ENCODE measurements at places on chromosomes 13 and 19. TPM values are rescaled to one million over a fixed set of nuclear protein-coding genes. Genes with fewer than 3 reads are reported as not detected.

DNA sequence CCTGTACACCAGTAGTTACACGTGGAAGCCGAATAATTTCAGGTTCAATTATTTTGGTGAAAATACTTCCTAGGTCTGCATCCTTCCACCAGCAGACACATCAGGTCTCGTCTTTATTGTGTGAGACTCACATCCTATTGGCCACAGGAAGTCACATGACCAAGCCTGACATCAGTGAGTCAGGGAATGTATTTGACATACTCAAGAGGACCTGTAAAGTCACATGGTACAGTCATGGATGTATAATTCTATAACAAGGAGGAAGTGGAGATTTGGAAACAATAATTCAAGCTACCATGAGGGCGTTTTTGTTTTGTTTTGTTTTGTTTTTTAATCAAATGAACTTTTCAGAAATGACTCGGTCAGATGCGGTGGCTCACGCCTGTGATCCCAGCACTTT is 9.3 kb upstream of the HIF3A start:
- no peak for DNase-seq

LRG1 gene
- 0.49 TPM for polyA plus RNA-seq

CYP2B6 gene
- polyA plus RNA-seq, result 3.5 TPM

CLIP3 gene
- polyA plus RNA-seq, result 58.8 TPM

DNA sequence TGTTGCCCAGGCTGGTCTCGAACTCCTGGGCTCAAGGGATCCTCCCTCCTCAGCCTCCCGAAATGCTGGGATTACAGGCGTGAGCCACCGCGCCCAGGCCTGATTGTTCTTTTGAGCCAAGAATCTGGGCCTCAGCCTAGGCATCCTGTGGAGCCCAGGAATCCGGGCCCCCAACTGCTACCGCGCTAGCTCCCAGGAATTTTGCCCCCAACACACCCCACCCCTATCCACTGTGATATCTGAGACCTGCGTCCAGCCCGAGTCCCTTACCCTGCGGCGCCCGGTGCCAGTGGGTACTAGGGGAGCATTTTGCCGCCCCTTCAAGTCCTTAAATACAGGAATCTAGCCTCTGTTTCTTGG is 838 bp upstream of the MYADM start:
- no peak for DNase-seq

SMIM44 gene
- not detected for polyA plus RNA-seq

DNA sequence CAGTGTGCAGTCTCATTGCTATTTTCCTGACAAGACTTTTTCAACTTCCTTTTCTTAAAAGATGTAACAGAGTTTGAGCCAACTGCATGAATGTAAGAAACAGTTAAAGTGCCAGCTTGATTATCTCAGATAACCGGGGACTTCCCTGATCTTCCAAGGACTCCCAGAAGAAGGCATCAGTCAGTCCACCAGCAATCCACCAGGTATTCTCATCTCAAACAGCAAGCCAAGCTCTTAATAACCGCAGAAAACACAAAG is 350.1 kb downstream of the LIG4 start:
- DNase-seq, result no peak

SETDB2 gene
- 20.8 TPM for polyA plus RNA-seq

DNA sequence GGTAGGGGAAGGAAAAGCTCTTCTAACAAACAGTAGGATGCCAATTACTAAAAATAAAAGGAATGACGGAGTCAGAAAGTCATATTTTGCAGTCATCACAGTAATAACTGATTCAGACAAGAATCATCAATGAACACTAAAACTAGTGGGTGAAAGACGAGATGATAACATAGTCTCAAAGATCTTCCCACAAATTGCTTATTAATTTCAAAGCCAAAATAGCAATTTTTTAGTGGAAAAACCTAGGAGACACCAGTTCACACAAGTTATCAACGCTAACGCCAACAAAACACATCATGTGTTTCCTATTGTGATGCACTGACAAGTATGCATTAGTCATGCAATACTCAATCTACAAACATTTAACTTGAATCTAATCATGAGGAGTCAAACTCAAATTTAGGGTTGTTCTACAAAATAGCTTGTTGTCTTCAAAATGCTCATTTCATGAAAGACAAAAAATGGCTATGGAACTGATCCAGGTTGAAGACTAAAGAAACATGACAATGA is 18.6 kb downstream of the ZNF233 start:
- no peak for DNase-seq

DNA sequence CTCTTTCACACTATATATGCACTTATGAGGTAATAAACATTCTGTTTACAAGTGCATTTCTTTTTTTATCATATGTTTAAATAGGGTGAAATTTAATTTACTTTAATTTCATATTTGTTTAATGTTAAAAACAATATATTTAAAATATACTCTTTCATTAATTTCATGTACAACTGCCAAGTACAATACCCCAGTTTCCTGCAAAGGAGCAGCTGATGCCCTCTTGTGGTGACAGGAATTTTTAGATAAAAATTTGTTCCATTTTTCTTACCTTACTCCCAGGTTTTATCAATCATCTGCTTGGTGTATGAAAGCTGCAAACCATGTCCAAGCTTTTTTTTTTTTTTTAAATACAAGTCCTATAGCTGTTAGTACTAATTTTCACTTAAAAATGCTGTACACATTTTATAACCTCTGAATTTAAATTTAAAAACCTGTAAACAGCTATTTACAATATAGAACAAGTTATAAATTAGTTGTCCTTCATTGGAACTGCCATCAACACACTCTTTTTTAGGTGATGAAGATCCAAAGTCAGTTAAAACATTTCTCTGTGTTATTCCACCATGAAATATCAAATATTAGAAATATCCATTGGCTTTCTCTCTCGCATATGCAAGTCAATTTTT is 4.9 kb downstream of the PCDH20 start:
- no peak for DNase-seq

RTBDN gene
- 0.20 TPM for polyA plus RNA-seq

DNA sequence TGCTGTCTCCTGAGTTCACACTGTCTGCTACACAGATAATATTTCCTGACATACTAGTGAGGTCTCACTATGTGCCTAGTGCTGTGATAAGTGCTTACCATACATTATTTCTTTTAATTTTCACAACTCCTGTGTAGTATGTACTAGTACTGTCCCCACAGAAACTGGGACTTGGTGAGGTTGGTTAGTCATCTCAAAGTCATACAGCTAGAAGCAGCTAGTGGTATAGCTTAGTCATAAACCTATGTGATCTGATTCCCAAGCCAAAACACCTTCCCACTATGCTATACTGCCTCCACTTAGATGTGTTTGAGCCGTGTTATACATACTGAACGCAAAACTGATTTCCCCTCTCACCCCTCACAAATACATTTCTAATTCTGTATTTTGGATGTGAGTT is 10.5 kb downstream of the MTMR6 start:
- no peak for DNase-seq

LAIR2 gene
- not detected for polyA plus RNA-seq

- no peak for DNase-seq
Measured at GRCh38 chr13:113856716-113857065, 7.2 kb downstream of the GAS6 start.

- DNase-seq, result no peak
Measured at GRCh38 chr13:48977973-48978372, 2.3 kb downstream of the FNDC3A start.

- DNase-seq, result no peak
Measured at GRCh38 chr13:106129273-106129672, 406.2 kb downstream of the EFNB2 start.

DNA sequence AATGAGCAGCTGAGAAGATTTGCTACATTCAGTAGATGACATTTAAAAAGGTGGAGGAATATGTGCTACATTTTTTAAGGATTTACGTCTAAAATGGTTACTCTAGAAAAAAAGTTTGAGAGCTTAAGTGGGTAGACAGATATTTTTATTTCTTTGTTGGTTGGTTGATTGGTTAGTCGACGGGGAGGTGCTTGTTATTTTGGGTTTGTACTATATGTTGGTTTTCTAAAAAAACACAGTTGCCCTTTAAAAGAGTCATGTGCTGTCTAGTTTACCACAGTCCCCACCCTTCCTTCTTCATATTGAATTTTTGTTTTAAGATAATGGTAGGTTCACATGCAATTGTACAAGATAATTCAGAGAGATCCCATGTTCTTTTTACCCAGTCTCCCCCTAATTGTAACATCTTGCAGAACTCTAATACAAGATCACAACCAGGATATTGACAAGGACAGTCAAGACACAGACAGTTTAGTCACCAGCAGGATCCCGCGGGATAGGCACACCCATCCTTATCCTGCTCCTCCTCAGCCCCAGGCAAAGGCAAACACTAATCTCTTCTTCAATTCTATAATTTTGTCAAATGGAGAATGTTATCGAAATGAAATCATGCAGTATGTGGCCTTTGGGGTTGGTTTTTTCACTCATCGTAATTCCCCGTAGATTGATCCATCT is 171.4 kb downstream of the FOXO1 start:
- DNase-seq, result no peak

DNA sequence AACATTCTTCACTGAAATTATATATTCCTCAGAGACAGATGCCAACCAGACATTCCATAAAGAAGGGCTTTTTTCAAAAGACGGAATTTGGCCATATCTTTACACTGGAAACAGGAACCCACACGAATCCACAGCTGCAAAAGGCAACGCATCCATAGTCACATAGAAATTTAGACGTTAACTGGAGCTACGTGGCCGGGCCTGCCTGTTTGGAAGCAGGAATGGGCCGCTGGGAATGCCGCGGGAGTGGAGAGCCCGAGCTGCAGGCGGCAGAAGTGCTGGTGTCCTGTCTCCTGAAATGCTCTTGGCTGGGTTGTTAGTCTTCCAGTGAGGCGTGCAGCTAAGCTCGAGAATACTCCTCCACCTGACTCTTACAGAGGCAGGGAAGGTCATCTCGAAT is 122.2 kb downstream of the KL start:
- no peak for DNase-seq

WDR87 gene
- not detected for polyA plus RNA-seq

DNA sequence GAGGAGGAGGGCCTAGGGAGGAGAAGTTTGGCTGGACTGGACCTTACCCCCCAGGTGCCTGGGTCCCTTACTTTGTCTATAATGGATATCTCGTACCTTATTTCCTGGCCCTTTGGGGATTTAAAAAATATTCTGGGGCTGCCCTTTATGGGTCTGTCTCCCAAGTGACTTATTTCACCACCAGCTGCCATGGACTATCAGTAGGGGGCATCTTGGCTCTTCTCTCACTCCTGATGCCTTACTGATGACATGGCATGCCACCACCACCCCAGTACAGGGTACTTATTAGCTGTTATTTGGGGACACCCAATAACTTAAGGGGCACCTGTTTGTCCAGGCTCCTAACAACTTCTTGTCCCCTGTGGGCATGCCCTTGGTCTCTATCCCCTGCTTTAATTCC is 38.0 kb downstream of the NFIX start:
- no peak for DNase-seq

- no peak for DNase-seq
Measured at GRCh38 chr19:52099497-52100138, 4.1 kb upstream of the ZNF841 start.

SGCG gene
- 3.8 TPM for polyA plus RNA-seq

KCNC3 gene
- 5.3 TPM for polyA plus RNA-seq

- no peak for DNase-seq
Measured at GRCh38 chr13:50758796-50759195, 84.7 kb downstream of the DLEU7 start.

- no peak for DNase-seq
Measured at GRCh38 chr13:57558051-57558467, 73.5 kb upstream of the PCDH17 start.

PCDH17 gene
- 14.1 TPM for polyA plus RNA-seq

All from left renal pelvis (tissue), 4 donors.